ENCODE measurements at places on chromosomes 1 and 21.

- no peak for DNase-seq
Observed at GRCh38 chr1:224872832-224873433, 56.5 kb upstream of the DNAH14 start.

DNA sequence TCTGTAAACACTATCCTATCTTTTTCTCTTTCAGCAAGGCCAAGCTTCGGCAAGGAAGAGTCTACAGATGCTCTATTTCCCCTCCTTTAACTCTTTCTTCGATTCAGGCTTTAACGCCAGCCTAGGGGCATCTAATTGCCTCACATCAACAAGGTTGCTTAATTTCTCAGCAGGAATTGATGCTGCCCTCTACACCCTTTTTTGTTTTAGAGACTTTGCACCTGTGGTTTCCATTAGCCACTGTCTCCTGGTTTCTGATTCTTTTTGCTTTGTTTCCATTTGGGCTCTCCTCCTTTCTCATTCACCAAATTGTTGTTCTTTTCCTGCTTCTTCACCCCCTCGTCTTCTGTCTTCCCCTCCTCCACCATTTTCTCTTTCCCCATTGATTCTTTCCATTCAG lies 202.4 kb upstream of the HMCN1 start:
- DNase-seq, result no peak

- DNase-seq, result peak; percentile 46
Observed at GRCh38 chr1:236142253-236143103, at the start of gene GPR137B. Gene GPR137B (plus strand): TSS chr1:236142539. CDS start chr1:236142623, 84 bp downstream.

GRCh38 chr1:187481581-187482148 lies 652.9 kb downstream of the PLA2G4A start:
- DNase-seq, result no peak

DNA sequence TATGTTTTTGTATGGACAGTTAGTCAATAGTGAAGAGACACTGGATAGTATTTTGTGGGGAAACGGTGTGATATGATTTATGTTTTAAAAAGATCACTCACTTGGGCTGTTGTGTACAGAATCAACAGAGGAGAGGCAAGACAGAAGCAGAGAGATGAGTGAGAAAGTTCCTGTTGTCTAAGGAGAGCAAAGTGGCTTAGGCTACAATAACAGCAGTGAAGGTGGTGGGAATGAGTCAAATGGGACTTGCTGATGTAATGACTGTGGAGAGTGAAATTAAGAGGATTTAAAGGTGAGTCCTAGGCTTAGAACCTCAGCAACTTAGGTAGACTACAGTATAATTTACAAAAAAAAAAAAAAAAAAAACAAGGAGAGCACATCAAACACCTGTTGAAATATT lies 169.2 kb upstream of the HP1BP3 start:
- DNase-seq, result no peak

DNA sequence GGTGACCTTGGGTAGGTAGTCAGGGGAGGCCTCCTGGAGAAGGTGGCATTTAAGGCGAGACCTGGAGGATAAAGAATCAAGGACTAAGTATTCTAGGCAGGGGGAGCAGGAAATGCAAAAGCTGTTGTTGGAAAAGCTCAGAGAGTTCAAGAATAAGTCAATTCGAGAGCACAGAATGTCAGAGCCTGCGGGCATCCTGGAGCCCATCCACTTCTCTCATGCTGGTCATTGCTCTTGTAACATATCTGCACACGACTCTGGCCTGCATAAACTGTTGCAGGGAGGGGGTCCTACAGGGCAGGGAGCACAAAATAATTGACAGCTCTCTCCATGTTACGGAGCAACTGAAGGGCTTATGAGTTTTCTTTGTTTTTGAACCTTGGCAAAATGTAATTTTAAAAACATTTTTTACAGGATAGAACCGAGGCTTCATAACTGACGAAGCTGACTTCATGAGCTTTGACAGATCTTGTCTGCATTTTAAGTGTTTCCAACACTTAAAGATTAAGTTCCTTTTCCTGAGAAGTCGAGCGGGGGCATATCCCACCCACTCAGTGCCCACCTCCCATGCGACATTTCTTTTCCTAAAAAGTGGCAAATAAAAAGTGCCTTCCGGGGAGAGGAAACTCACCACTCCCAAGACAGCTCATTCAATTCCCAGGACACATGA lies 4.2 kb downstream of the PLA2G5 start:
- no peak for DNase-seq

- DNase-seq, result no peak
Observed at GRCh38 chr21:17610911-17611310, 1.8 kb downstream of the BTG3 start.

- no peak for DNase-seq
Observed at GRCh38 chr1:34988581-34988980, 3.4 kb upstream of the TMEM35B start.

GRCh38 chr1:222600281-222600680 lies 10.5 kb upstream of the TAF1A start:
- DNase-seq, result peak; percentile 46

- peak; percentile 64 for DNase-seq
Observed at GRCh38 chr1:112718691-112719418, 3.7 kb upstream of the PPM1J start.

- DNase-seq, result no peak
Observed at GRCh38 chr1:37945743-37946702, 830 bp downstream of the INPP5B start.

- no peak for DNase-seq
Observed at GRCh38 chr1:11746795-11747487, 11.0 kb downstream of the AGTRAP start.

DNA sequence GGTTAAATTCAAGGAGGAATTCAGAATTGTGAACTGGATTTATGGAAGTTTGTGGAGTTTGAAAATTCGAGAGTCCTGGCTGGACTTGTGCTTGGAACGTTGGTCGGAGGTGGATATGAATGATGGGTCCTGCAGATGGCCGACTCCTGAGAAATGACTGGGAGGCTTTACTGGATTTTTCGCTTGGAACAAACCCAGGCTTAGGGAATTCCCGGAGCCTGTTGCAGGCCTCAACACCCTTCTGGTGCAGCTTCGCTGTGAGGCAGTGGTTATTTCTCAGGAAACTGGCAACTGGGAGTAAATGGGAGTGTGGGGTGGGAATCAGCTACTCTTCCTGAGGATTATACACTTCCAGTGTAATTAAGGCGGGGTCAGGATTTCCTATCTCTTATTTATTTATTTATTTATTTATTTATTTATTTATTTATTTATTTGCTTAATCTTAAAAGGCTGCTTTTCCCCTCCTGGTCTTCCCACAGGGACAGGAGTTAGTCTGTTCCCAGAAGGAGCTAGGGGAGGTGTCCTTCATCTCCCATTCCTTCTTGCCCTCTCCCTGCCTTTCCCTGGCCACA lies 21.1 kb downstream of the MAPKAPK2 start:
- DNase-seq, result no peak

DNA sequence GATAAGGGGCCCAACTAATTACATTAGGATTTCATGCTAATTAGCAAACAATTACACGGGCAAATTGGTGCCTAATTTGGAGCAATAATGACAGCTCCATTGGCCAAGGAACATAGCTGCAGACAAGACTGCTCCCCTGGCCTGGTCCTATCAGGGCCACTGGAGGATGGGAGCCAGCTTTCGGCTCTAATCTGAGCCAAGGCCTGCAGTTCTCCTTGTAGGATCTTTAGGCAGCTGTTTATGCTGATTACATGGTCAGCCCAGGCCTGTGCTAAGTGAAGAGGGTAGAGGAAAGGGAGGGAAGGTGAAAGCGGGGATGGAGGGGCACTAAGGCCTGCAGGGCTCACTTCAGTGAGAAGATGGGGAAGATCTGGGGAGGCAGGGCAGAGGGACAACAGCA lies 12.4 kb upstream of the ADGRB2 start:
- DNase-seq, result no peak

DNA sequence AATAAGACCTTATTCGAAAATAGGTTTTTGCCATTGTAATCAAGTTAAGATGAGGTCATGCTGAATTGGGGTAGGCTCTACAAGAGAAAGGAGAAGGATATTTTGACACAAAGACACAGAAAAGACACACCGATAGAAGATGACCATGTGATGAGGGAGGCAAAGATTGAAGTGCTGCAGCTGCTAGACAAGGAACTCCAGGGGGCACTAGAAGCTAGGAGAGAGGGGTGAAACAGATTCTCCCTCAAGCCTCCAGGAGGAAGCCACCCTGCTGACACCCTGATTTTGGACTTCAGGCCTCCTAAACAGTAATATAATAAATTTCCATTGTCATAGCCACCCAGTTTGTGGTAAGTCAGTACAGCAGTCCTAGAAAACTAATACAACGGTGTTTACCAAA lies 506.8 kb upstream of the CAMK1G start:
- peak; percentile 23 for DNase-seq

- DNase-seq, result no peak
Observed at GRCh38 chr1:28441674-28442073, 64.2 kb upstream of the RCC1 start.

DNA sequence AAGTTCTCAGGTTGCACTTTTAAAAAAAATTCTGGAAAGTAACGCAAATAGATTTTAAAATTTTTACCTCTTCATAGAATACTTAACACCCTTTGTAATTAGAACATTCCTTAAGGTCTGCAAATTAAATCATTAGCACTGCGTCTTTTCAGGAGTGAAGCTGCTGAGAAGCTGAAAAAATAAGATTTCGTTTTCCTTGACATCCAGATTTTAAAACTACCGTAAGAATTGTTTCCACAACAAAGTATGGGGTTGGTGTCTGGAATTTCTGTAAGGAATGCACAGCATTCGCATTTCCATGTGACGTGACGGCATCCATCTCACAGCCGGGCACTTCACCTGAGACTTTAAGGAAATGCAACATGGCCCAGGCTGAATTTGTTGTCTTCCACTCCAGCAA lies 76.3 kb upstream of the COX20 start:
- DNase-seq, result no peak

GRCh38 chr1:2855206-2856065 lies 53.9 kb upstream of the TTC34 start:
- DNase-seq, result no peak

GRCh38 chr1:237074371-237075117 lies 32.6 kb downstream of the RYR2 start:
- DNase-seq, result no peak

DNA sequence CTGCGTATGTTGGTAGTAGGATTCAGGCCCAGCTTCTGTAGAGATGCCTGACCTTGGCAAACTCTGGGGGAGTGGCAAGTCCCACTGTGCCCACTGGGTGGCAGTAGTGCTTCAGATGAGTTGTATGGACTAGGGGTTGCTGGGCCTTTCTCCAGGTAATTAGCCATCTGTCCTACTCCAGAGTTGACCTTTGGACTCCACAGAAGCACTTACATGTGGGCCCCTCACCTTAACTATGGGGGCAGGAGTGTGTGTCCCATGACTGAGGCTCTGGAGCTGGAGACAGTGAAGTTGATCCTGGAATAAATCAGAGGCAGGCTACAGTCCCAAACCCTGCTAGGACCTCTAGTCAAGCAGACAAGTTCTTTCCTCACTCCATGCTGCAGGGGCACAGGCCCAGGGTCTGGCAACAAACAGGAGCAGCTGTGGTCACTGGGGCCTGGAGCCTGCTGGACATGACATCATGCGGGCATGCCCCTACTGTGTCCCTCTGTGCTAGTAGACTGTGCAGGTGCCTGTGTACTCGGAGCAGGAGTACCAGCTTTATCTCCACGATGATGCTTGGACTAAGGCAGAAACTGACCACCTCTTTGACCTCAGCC lies 4.6 kb downstream of the DMAP1 start:
- DNase-seq, result peak; percentile 18

GRCh38 chr21:41761211-41761933 lies 5.5 kb downstream of the RIPK4 start:
- DNase-seq, result no peak

DNA sequence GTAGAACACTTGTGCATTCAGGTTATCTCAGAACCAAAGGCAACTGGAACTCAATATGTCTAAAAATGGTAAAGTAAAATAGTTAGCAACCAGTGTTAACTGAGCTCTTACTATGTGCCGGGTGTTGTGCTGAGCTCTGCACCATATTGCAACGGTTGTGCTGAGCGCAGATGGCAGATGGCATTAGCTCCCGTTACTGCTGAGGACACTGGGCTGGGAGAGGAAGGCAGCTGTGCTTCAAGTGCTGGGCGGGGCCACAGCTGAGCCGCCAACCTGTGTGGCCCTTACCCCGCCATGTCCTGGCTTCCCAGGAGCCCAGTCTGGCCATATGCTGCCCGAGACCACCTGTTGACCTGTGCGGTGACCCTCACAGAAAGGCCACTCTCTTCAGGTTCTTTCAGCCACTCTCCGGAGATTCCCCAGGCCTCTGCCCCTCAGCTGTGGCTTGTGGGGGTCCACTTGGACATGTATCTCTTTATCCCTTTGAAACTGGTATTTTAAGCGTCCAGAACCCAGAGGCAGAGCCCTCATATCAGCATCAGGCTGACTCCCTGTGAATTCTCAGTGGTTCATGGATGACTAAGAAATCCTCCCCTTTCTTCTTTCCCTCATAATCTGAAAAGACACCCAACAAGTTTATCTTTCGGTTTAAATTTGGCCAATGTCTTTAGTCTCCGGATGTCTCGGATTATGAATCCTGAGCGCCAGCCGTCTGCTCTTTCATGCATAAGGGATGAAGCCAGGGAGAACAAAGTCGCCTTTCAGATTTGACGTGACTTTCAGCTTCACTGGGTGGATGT lies 26.4 kb downstream of the LDLRAP1 start:
- DNase-seq, result no peak

GRCh38 chr1:113899111-113899510 lies 5.5 kb downstream of the AP4B1 start:
- DNase-seq, result no peak

Measured in COR-L47 (cell line).